Activated CD8-positive, alpha-beta memory T cell treated with anti-CD3 and anti-CD28 coated beads for 48 hours (primary cell): ENCODE measurements at places on chromosomes 1 and 21.
A peak's percentile ranks its signal among the peaks of the same experiment; 100 is the strongest.

- no peak for DNase-seq
Observed at GRCh38 chr1:22865736-22866135, 106.9 kb downstream of the LACTBL1 start.

DNA sequence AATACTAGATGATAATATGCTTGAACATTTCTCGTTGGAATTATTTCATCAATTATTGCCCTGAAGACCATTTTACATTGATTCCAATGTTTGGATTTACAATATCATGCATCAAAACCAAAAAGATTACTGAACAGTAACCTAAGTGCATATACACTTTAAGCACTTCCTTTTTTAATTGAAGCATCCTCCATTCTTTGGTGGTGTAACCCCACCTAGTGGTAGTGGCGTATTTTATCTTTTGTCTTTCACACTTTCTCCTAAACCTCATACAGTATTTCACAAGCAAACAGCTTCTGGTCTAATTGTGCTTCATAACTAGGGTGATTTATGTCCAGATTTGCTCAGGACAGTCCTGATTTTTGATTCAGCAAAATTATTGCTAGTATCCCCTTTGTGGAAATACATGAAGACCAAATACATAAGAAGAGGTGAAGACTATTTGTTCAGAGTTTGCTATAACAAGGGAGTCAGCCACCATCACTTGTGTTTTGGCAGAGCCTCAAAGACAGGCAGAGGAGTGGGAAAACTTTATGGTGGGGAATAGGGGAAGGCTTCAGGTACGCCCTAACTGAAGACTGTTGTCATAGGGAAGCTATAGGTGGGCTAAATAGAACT, 3.4 kb upstream of the NVL start:
- no peak for DNase-seq

- DNase-seq: no peak
Observed at GRCh38 chr1:109990302-109990653, 5.7 kb downstream of the AHCYL1 start.

DNA sequence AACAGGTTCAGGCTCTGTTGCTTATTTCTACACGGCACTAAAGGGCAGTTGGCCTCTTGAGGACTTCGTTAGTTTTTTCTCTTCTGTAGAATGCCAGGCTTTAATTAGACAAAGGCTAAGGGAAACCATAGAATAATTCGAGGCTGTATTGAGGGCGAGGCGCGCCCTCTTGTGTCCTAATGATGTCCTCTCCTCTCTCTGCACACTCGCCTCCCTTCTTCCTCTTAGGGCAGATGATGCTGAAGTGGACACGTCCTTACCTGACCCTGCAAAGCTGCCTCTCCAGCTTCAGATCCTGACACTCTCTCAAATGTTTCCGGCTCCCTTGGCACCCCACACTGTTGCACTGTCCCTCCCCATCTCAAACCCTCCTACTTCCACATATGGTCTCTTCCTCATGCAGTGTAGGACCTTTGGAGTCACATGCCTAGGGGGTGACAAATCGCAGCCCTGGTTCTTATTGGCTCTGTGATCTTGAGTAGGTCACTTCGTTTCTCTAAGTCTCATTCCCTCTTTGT, 1.9 kb upstream of the ZSCAN20 start:
- peak; percentile 13 for DNase-seq

GRCh38 chr1:39737546-39738169, 1.0 kb upstream of the PPIE start:
- no peak for DNase-seq

DNA sequence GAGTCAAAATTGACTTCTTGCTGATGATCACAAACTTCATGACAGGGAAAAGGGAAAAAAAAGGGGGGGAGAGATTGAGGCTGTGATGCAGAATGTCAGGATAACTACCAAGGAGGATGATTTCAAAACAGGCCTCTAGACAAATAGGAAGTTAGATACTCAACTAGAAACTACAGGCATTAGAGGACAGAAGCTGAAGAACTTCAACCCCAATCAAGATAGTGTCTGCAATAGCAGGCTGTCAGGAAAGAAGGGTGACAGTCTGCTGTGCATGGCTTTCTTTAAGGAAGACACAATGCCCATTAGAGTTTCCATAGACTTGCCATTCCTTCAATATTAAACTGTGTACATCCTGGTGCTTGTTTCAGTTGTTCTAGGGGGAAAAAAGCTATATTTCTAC, 257.2 kb downstream of the TTLL7 start:
- no peak for DNase-seq

DNA sequence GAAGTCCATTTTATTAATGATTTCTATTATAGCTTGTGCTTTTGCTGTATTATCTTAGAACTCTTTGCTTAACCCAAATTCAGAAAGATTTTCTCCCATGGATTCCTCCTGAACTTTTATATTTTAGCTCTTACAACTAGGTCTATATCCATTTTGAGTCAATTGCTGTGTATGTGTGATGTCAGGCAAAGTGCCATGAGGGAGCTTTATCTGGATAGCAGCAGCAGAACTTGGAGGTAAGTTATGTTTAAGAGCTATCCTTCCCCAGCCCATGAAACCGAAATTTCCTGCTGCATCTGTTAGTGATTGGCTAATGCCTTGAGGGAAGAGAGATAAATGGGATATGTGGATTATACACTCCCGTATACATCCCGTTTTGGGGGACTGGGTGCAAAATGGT, 29.9 kb downstream of the ADAM30 start:
- no peak for DNase-seq

- no peak for DNase-seq
Observed at GRCh38 chr1:153547560-153548551, 1.2 kb downstream of the S100A3 start.

DNA sequence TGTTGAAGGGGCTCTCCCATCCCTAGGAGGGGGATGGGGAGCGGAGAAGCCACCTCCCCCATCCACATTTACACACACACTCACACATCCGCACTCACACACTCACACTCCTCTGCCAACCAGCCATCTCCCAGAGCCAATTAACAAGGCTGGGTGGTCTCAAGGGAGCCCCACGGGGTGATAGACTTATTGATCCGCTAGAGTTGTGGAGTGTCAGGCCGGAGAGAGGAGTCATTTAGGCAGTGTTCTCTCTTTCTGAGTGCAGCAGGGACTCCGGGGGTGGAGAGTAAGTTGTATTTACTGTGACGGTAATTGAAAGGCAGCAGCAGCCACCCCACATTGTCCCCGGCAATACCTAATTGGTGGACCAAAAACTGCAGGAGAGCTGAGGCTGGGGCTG, 61.6 kb downstream of the KLHDC7A start:
- no peak for DNase-seq

DNA sequence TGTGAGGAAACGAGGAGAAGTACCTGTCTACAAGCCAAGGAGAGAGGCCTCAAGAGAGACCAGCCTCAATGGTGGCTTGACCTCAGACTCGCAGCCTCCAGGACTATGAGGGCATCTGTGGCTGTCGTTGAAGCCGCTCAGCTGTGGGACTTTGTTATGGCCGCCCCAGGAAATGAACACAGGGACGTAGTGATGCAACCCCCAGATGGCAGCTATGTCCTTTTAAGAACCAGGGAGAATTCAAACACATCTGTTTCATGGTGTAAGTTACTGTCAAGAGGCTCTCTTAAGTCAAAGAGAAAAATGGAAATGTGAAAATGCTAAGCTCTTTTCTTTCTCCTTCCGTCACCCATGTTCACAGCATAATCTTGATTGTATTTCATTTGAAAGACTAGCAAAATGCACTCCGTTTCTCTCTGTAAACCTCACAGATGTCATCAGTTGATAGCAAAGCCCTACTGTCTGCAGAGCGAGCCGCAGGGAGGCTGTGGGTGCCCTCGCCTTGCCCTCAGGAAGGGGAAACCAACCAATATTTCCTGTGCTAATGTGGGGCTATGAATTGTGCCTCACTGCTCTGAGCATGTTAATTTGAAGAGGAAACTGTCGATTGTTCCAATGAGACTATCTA, 21.3 kb downstream of the UBASH3A start:
- no peak for DNase-seq

DNA sequence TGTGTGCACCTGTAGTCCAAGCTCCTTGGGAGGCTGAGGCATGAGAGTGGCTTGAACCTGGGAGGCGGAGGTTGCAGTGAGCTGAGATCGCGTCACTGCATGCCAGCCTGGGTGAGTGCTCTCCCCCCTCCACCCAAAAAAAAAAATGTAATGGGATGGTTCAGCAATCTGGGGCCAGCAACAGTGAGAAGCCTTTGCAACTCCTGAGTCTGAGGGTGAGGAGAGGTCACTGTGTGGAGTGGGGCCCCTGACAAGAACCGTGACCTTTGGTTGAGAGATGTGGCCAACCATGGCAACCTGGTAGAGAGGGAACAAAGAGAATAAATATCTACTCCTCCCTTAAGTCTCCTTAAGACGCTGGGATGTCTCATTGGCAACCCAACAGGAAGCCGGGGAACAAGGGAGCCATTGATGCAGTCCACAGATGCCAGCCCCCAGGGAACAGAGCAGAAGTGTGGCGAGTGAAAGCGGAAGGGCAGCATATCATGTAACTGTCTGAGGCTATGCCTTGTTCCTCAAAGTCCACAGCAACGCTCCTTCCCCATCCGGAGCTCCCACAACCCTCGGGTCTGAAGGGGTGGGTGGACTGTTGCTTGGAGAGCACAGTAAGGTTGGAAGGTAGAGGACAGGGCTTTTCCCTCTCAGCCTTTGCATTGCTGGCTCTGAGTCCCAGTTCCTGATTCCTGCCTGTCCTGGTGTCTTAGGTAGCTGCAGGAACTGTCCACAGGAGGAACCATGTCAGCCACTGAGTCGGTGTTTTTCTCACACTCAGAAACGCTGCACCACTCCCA, 8.3 kb downstream of the TRNP1 start:
- no peak for DNase-seq

- no peak for DNase-seq
Observed at GRCh38 chr1:109969146-109969829, 15.3 kb upstream of the AHCYL1 start.

GRCh38 chr1:186210258-186210657, 164.8 kb downstream of the TPR start:
- no peak for DNase-seq

DNA sequence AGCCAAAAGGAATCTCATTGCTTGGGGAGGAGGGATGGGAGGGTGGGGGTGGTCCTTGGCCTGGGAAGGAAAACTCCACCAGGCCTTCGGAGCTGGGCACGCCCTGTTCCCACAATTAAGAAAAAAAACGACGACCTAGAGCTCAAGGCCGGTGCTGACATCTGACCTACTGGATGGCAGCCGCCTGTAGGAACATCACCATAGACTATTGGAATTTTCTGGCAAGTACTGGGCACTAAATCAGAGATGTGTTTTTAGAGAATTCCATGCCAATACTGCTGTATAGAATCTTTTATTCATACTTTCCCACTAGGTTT, 729 bp downstream of the NADK start:
- DNase-seq: no peak

DNA sequence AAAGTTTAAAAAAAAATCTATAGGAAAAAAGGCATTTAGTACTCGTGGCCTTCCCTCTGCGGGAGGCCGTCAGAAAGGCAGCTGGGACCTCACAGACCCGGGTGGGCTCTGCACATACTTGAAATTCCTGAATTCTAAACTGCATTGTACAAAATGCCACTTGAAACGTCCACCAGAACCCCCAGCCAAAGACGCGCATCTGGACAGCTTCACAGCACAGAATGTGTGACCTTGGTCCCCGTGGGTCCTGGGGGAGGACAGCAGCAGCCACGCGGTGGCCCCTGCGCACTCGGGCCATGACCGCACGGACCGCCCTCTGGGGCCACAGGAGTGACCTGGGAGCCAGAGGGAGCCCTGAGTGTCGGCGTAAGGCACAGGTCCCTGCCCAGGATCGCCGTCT, 20.6 kb upstream of the MRPS14 start:
- no peak for DNase-seq

- DNase-seq: no peak
Observed at GRCh38 chr1:18789246-18789645, 70.2 kb downstream of the TAS1R2 start.

DNA sequence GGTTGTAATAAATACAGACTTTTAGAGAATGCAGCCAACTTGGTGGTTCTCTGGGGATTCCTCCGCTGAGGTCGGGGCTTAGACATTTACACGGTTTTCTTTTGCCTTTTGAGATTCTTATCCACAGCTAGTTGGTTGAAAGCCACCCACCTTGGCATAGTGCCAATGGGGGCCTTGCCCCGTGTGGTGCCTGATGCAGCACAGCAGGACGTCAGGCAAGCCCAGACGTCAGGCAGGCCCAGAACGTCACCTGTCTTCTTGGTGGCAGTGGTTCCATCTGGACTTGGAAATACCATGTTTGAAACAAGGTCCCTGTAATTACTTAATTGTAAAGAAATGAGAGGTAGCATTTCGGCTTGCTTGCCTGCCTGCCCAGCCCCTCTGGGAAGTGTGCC, 78.5 kb downstream of the GALNT2 start:
- no peak for DNase-seq

DNA sequence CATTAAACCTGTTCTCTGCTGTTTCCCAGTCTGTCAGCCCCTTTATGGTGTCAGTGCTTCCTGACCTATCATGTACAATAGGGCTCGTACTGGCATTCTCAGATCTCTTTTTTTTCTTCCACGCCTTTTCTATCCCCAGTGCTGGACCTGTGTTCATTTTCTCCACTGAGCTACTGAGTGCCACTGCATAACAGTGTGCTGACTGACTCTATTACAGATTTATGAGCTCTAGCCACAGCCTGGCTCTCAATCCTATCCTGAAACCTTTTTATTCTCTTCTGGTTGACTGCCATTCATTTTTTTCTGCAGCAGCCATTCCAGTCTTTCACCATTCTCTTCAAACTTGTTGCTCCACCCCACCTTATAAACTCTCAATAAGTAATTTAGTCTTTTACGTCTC, 59.6 kb upstream of the MACF1 start:
- DNase-seq: no peak

GRCh38 chr1:151267760-151268159, 13.2 kb downstream of the PSMD4 start:
- DNase-seq: no peak

DNA sequence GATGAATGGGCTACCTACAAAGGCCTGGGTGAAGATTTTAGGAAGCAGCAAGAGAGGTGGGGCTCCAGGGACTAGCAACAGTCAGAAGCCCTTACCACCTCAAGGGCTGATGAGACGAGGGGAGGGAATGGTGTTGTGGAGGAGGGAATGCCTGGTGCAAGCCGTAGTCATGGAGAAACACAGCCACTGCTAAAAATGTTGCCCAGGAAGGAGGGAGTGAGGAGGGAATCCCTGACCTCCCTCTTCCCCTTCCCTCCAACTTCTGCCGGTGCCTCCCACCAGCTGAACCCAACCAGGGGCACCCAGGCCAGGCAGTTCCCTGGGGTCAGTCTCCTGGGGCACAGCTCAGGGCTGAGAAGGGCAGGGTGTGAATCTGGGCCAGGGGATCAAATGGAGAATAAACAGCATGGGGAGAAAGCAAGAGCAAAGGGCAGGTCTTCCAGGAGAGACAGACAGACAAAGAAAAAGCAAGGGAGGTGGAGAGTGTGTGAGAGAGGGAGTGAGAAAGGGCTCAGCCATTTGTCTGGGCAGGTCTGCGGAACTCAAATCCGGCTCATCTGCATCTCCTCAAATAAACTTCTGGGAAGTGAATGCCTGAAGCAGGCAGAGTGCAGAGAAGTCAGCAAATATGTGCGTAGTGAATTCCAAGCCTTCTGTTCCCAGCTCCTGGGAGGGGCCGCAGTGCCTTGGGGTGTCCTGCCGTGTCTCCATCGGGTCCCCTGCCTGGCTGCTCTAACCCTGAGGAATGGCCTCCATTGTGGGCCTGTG, 27.1 kb upstream of the POU3F1 start:
- DNase-seq: no peak
